Left ventricle myocardium inferior (tissue), 1 donor: ENCODE measurements at places on chromosomes 11 and 22.
A peak's percentile ranks its signal among the peaks of the same experiment; 100 is the strongest.

GRCh38 chr22:30220338-30221012 lies 26.1 kb downstream of the LIF start:
- no peak for DNase-seq

GRCh38 chr22:37237371-37238268 lies 6.4 kb downstream of the RAC2 start:
- no peak for DNase-seq

DNA sequence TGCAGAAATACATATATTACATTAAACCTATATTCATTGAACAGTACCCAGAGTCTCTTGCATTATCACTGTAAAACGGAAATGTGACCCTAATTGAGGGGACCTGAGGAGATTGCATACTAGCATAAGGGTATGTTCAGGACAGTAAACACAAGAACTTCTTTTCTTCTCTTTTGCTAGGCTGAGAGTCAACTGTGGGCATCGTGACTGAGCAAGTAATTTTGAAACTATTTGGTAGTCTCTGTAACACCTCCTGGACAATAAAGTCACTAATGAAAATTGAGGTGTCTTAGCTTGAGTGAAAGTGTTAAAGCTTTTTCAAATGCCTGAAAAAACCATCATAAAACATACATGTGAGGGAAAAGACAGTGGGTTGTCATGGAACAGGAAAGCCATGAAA lies 90.9 kb downstream of the PDHX start:
- DNase-seq: no peak

DNA sequence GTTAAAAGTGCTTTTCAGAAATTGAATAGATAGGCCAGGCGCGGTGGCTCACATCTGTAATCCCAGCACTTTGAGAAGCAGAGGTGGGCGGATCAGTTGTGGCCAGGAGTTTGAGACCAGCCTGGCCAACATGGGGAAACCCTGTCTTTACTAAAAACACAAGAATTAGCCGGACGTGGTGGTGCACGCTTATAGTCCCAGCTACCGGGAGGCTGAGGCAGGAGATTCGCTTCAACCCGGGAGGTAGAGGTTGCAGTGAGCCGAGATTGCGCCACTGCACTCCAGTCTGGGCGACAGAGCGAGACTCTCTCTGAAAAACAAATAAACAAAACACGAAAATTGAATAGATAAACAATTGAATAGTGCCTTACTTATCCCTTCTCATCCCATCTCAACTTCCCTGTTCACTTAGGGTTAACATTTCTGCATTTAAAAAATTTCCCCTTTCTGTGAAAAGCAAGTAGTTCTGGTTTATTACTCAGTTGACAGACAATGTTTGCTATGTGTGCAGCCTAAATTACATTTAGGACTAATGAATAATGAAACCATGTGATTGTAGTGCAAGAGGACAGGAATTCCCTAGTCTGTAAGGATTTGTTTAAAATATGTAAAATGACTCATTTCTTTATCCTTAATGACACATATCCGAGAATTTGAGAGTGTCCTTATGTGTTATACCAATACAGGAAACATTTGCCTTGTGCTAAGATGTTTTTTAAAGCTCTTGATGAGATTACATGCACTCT lies 6.0 kb downstream of the RNF169 start:
- DNase-seq: no peak

GRCh38 chr11:132202621-132203020 lies 832.2 kb downstream of the NTM start:
- DNase-seq: no peak

DNA sequence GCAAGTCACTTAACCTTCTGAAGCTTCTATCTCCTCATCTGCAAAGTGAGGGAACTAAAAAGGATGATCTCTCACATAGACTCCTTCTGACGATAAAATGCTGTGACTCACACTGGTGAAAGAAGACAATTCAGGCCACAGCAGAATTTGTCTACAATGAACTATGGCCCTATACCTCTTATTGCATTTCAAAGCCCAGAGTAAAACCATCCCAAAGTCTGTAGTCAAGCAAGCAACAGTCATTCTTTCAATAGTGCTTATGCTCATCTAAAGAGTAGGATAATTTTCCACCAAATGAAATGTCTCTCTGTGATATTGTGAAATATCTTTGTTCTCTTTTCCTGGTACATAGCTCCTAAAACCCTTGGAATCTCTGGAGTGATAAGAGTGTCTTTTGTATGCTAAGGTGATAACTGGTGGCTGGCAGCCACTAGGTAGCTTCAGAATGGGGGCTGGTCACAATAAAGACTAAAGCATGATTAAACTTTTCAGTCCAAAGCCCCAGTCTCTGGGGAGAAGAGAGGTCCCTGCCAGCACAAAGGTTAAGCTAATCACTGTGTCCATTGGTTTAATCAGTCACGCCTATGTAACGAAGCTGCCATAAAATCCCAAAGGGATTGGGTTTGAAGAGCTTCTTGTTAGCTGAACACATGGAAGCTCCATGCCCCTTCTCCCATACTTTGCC lies 30.8 kb downstream of the SYTL2 start:
- DNase-seq: no peak

GRCh38 chr11:35549787-35550186 lies 24.4 kb upstream of the PAMR1 start:
- DNase-seq: no peak

GRCh38 chr11:85748455-85748891 lies 62.5 kb downstream of the SYTL2 start:
- DNase-seq: no peak

DNA sequence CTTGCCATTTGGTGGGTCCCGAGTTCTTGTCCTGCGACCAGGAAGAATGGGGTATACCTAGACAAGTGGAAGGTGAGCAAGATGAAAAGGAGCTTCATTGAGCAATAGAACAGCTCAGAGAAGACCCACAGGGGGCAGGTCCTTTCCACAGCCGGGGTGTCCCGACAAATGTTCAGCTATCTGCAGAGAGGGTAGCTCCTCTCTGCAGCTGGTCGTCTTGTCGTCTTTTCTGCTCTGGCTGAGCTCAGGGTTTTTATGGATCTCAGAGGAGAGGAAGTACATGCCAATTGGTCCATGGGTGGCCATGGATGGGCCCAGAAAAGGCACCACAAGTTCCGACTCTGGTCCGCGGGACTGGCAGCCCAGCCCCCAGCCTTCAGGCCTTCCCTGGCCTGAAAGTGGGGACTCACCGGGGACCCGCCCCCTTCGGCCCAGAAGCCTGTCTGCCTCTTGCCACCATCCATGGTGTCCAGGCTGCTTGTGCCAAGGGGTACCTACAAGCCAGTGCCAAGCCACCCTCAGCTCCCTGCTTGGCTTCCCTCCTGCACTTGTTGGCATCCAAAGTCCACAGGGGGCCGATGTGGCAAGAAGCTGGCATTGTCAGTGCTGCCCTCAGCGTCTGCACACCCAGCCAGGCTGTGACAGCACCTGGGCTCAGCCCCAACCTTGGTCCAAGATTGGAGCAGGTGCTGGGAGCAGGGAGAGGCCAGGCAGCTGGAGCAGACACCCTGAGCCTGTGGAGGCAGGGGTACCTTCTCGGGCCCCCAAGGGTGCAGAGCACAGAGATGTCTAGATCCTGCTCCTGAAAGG lies 438.9 kb downstream of the TBC1D22A start:
- DNase-seq: no peak

- no peak for DNase-seq
Measured at GRCh38 chr11:86183694-86184093, 60.9 kb upstream of the EED start.

GRCh38 chr11:75924966-75925784 lies 110.2 kb downstream of the UVRAG start:
- DNase-seq: peak; percentile 24

- DNase-seq: no peak
Measured at GRCh38 chr11:131588057-131588456, 217.6 kb downstream of the NTM start.

GRCh38 chr11:35826949-35827348 lies 116.9 kb upstream of the LDLRAD3 start:
- DNase-seq: no peak

DNA sequence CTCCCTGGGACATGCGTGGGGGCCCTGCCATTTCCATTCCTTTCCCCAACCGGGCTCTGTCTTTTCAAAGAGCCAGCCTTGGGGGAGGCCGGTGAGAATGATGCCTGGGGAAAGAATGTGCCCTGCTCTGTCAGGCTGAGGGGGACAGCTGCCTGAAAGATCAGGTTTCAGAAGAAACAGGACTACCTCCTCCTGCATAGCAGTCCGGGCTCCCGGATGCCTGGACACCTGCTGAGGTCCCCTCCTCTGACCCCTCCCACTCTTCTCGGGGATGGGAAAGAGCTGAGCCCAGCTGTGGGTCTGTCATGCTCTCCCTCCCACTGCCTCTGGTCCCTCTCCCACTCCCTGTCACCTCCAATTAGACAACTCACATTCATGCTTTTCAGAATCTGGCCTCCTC lies 41.8 kb upstream of the CDON start:
- DNase-seq: no peak
